T-helper 22 cell (primary cell): ENCODE measurements at places on chromosomes 6 and 20.

DNA sequence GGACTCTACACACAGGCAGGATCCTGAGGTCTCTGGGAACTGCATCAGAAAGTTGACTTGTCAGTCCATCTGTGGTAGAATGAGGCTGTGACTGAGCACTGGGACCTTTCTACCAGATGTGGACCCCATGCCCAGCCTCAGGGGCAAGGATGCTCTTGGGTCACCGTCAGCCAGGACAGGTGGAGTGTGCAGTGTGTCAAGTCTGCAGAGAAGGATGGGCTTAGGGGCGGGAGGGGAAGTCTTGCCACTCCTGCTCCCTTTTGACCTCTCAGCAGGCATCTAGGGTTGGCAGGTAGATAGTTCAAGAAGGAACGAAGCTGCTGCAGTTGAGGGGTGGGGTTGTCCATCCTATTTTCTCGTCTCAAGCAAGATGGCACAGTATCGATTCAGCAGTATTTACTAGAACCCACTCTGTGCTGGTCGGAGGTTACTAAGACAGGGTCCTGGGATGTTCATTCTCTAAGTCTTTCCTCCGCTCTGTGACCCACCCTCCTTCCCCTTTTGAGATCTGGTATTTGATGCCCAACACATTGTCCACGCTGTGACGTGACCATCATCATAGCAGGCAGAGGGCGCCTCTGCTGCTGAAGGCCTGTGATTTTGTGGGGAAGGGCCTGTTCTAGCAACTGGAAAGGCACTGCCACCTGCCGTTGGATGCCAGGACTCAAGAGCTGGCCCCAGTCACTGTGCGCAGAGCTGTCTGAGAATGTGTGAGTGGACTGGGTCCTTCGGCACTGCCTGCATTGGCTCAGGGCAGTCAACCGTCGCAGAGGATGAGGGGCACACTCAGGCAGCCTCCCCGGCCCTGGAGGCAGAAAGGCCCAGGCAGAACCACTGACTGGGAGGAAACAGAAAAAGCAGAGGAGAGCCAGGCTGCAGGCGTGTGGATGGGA lies 23.2 kb downstream of the RBCK1 start:
- no peak for DNase-seq

DNA sequence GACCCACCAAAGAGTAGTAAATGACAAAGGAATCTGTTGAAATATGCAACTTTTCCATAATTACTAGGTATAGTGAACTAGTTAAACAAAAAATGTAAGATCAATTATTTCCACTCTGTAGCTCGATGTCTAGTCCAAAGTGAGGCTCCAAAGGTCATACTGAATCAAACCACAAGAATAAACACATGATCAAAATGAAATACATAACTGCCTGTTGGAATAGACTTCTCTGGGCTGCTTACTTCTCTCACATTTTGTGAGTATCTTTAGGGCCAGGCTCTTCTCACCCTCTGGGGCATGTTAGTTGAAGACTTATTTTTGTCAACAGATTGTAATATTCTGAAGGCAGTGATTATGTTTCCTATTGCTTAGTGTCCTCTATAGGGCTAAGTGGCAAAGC lies 103.7 kb upstream of the TMEM170B start:
- no peak for DNase-seq

- DNase-seq: no peak
Measured at GRCh38 chr6:162856885-162857284, 129.1 kb downstream of the PACRG start.

DNA sequence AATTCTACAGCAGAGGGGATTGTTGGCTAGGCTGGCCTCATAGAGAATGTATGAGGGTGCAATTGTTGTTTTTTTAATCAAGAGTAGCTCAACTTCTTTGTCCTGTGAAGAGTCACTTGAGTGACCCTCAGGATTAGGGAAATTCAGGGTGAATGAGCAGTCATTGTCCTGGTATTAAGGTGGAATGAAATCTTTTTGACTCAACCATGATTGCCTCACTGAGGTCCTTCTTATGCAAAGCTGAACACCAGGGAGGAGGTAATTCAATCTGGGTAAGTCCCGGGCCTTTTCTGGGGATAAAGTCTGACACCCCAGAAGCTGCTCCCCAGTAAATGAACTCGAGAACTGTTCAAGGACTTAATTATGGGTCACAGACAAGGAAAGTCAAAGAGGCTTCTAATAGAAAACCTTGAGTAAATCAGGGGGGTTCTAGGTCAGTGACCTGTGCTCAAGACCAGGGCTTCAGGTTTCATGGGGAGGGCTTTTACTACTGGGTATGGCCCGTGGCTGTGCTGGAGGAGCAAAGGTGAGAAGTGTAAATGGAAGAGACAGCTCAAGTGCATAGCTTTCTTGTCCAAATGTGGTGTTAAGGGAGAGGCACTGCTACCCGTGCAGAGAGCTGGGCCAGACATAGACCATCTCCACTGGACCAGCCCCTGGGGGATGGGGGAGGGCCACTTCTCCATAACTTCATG lies 25.3 kb upstream of the ZBTB24 start:
- no peak for DNase-seq

DNA sequence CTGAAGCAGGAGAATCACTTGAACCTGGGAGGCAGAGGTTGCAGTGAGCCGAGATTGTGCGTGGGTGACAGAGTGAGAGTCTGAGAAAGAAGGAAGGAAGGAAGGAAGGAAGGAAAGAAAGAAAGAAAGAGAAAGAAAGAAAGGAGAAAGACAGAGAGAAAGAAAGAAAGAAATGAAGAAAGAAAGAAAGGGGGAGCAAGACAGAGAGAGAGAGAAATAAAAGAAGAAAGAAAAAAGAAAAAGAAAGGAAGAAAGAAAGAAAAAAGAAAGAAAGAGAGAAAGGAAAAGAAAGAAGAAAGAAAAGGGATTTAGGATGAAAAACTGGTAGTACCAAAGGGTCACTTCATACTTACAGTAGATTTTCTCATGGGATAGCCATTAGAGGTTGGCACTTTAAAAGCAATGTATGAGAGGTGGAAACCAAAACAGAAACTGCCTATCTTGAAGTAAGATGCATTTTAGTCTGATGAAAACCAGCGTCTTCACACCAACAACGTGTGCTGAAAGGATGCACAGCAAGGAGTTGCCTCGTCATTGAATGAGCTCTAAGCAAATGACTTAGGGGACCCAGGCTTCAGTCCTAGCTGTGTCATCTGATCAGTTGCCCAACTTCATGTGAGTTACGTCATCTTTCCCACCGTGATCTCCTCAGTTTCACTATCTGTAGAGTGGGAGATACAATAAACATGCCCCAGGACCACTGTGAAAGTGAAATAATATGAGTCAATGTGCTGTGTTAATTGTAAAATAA lies 133.9 kb upstream of the NEDD9 start:
- DNase-seq: peak; percentile 39

- DNase-seq: no peak
Measured at GRCh38 chr20:7155794-7156193, 388.3 kb downstream of the BMP2 start.

GRCh38 chr20:46458866-46459750 lies 52.7 kb upstream of the ELMO2 start:
- no peak for DNase-seq

DNA sequence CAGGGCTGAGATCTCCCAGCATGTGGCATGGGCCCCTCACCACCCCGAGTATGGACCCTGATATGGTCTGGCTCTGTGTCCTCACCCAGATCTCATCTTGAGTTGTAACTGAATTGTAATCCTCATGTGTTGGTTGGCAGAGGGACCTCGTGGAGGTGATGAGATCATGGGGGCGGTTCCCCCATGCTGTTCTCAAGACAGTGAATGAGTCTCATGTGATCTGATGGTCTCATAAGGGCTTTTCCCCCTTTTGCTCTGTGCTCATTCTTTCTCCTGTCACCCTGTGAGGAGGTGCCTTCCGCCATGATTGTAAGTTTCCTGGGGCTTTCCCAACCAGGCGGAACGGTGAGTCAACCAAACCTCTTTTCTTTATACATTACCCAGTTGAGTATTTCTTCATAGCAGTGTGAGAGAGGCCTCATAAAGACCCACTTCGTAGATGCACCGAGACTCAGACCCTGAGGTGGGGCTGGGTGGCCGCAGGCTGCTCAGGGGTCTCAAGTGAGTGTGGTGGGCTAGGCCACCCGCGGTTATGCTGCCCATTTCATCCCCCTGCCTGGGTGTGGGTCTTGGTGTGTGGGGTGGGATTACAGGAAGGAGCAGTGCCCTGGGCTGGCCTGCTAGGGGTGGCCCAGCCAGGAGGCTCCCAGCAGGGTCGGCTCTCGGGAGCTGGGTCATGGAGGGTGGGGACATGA lies 26.2 kb upstream of the GATA5 start:
- DNase-seq: peak; percentile 38

DNA sequence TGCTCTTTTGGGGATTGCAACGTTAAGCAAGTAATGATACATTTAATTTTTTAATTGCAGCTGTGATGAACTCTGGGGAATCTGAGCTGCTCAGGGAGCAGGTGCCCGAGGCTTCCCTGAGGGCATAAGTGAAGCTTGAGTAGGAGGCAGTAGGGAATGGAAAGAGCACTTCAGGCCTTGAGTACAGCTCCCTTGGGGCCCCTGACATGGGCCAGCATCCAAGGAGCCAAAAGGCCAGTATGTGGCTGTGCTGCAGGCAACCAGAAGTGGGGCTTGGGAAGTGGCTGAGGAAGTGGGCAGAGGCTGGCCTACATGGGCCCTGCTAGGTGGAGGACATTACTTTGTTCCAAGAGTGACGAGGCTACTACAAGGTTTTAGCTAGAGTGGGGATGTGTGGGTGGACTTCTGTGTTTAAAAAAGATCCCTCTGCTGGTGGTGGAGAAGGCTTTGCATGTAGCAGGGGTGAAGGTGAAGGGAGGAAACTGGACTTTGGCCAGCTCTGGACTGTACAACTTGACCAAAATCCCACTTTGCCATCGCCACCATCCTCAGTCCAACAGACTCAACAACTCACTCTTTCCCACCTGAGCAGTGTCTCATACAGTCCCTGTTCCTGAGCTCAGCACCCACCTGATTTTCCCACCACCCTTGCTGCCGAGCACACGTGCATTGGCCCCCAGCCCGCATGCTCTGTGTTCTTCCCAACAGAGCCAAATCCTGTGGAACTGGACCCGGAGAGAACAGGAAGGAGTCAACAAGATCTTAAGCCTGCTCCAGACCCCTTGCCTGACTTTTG lies 10.9 kb upstream of the ZNF831 start:
- no peak for DNase-seq

DNA sequence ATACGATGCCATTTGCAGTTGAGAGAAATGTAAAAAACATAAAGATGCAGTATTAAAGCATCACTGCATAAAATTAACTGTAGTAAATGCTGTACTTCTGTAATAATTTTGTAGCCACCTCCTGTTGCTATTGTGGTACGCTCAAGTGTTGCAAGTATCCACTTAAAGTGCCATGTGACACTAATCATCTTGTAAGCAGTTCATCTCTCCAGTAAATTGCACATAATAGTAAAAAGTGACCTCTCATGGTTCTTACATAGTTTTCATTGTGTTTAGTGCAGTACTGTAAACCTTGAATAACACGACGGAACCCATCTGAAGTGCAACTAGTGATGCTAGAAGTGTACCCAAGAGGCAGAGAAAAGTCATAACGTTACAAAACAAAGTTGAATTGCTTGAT lies 190.1 kb upstream of the VGLL2 start:
- no peak for DNase-seq

- no peak for DNase-seq
Measured at GRCh38 chr6:2630359-2630758, 120.4 kb downstream of the MYLK4 start.

GRCh38 chr20:36130390-36130789 lies 24.1 kb upstream of the EPB41L1 start:
- no peak for DNase-seq

- no peak for DNase-seq
Measured at GRCh38 chr20:19727251-19727847, 30.7 kb upstream of the RIN2 start.

- DNase-seq: no peak
Measured at GRCh38 chr20:13526551-13526950, 112.2 kb downstream of the TASP1 start.

DNA sequence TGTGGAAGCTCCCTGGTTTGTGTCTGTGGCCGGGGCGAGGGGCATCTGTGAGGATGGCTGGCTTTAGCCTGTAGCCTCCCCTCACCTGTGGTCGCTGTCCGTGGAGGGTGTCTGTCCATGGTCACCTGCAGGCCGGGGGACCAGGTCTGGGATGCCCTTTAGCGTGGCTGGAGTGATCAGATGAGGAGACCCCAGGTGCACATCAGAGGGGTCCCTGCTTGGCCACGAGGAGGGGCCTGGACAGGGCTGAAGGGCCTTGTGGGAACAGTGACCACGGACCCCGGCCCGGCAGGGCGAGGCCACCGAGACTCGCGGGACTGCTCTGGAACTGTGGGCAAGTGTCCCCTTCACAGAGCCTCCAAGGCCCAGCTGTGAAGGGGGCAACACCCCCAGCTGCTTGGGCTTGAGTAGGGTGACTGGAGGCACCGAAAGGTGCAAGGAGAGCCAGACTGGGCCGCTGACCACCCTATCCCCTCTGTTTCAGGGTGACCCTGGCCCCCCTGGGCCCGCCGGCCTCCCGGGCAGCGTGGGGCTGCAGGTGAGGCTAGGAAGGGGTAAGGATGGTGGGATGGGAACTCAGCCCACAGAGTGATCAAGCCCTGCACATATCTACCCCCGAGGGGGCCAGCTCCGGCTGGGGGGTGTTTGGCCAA lies 8.6 kb downstream of the COL9A3 start:
- no peak for DNase-seq

DNA sequence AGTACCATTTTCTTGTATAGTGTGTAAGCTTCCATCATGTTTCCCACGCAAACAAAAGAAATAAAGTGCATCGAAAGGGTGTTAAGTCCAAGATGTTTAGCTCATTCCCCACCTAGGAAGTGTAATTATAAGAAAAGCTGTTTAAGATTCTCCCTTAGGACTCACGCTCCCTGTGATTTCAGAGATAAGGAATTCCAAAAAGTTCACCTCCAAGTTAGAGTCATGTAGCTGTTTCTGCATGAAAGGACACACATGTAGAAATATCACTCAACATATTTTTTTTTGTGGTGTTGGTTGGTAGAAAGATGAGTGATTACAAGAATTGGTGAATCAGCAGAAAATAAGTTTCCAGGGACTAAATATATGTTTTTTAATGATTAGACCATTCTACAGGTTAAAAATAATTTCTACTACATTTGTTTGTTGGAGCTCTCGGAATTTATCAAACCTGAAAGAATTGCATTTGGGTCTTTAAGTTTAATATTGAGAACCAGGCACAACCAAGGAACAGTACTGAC lies 10.4 kb downstream of the OPN5 start:
- no peak for DNase-seq

DNA sequence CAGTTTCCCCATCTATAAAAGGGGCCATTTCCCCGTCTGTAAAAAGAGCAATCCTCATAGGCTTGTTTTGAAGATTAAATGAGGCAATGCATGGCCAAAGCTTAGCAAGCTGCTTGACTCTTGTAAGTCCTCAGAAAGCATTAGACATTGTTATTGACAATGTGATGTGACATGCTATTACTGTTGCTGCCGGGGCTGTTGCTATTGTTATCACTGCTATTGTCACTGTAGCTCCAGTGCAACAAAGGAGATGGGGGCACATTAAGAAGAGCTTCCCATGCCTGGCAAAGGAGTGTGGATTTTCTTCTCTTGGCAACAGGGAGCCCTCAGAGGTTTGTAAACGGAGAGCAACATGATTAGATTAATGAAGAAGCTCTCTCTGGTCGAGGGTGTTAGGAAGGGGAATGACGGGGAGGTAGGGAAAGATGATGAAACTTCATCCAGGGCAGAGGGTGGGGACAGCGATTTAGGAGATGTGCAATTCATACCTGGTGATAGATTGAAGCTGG lies 33.1 kb upstream of the FAM83D start:
- DNase-seq: no peak
